ENCODE measurements at places on chromosomes 6 and 20.
A peak's percentile ranks its signal among the peaks of the same experiment; 100 is the strongest.

- DNase-seq, result no peak
Observed at GRCh38 chr6:92893741-92894140, 525.6 kb downstream of the EPHA7 start.

- DNase-seq, result no peak
Observed at GRCh38 chr6:16292942-16293341, 54.6 kb downstream of the GMPR start.

GRCh38 chr6:166313255-166314070, 5.3 kb upstream of the PRR18 start:
- no peak for DNase-seq

DNA sequence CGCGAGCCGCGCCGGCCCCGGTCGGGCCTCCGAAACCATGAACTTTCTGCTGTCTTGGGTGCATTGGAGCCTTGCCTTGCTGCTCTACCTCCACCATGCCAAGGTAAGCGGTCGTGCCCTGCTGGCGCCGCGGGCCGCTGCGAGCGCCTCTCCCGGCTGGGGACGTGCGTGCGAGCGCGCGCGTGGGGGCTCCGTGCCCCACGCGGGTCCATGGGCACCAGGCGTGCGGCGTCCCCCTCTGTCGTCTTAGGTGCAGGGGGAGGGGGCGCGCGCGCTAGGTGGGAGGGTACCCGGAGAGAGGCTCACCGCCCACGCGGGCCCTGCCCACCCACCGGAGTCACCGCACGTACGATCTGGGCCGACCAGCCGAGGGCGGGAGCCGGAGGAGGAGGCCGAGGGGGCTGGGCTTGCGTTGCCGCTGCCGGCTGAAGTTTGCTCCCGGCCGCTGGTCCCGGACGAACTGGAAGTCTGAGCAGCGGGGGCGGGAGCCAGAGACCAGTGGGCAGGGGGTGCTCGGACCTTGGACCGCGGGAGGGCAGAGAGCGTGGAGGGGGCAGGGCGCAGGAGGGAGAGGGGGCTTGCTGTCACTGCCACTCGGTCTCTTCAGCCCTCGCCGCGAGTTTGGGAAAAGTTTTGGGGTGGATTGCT, 1.3 kb downstream of the VEGFA start:
- DNase-seq, result no peak

DNA sequence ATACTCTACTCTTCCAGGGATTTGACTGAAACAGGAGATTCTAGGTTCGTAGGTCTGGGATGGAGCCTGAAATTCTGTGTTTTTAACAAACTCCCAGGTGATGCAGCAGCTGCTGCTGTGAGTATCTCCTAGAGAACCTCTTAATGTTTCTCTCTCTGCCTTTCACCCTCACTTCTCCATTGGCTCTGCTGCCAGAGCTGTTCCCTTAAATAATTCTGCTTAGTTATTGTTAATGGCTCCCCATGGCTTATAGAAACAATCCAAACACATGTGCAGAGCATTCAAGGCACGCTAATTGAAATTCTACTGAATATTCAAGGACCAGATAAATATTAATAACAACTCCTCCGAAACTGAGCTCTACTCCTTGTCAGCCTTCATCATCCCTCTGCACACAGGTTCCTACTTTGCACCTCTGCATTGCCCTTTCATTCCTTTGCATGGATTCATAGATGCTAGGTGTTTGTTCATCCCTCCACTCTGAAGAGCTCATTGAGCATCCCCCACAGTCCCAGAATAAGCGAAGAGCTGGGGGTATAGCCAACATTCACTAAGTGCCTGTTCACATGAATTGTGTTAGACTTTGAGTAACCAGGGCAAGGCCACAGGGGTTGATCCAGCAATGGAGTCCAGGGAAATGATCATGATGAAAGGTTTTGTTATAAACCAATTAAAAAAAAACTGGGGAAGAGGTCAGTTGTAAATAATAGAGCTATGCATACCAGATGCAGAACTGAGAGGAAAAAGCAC, 488.4 kb upstream of the JAG1 start:
- no peak for DNase-seq

DNA sequence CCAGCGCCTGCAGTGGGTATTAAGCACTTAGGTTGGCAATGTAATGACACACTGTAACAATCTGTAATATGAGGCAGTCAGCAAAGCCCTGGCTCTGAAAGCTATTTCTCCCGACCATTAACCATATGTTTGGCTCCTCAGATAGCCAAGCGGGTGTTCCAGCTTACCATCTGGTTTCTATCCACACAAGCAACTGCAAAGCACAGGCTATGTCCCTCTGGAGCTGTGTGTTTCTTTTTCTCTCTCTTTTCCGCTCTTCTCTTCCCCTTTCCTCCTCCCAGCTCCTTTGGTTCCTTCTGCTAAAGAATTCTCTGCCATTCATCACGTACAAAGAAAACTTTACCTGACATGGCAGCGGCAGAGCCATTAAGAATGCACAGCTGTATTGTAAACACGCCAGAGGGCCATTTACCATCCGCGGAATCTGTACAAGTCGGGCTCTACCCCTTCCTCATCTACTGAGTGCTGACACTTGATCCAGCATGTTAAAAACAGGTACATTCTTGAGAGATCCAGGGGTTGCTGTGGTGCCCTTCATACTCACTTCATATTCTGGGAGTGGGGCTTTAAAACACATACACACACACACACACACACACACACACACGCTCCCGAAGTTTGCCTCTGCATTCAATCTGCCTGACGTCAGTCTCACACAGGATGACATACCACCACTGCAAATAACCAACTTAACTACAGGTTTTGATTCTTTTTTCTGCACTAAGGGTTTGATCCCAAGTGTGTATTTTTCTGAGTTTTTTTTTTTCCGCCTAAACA, 77.2 kb downstream of the BACH2 start:
- peak; percentile 10 for DNase-seq

GRCh38 chr6:105892577-105893262, 193.4 kb upstream of the PRDM1 start:
- no peak for DNase-seq

DNA sequence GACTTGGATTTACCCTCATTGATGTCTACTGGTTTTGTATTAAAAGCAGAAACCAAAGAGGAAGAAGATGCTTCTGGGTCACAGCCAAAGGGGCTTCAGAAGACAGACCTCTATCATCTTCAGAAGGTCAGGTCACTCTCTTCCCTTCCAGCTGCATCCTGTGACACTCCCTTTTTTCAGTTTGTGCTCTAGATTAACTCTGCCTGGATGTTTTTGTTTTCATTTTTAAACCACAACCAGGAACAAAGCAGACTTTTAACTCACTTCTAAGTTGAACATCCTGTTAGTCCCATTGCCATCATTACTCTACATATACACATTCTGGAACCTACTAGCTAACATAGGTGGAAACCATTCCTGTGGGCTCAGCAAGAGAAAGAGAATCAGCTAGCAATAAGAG, 45.2 kb downstream of the AKIRIN2 start:
- no peak for DNase-seq

DNA sequence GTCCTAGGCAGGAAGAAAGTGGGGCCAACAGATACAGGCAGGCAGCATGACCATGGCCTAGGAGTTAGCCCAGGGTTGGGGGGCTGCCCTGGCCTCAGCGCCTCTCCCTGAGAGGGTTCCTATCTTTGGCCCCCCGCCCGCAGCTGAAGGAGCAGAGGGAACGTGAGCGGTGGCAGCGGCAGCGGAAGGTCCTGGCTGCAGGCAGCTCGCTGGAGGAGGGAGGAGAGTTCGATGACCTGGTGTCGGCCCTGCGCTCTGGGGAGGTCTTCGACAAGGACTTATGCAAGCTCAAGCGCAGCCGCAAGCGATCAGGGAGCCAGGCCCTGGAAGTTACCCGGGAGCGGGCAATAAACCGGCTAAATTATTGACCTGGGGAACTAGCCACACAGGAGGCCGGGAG, 32.6 kb downstream of the MOCS1 start:
- DNase-seq, result no peak

GRCh38 chr6:1757131-1757530, 147.4 kb downstream of the FOXC1 start:
- no peak for DNase-seq

- peak; percentile 23 for DNase-seq
Observed at GRCh38 chr20:57282670-57283361, 16.4 kb upstream of the BMP7 start.

DNA sequence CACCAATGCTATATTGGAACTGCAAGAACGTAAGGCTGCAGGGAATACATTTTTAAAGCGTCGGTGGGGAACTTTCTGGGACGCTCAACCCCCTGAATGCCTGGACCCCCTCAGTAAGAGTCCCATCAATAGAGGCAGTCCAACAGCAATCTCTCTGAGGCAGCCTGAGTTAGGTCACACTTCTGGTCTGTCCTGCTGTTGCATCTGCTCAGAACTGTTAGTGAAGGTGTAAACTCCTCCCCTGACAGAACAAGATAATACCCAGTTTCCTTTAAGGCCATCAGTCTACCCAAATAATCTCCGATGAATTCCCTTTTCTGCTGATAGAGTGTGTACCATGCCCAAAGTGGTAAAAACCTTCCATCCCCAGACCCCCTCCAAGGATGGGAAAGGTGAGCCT, 1.1 kb upstream of the RNGTT start:
- DNase-seq, result no peak

- DNase-seq, result no peak
Observed at GRCh38 chr6:117465691-117466090, 16.8 kb upstream of the DCBLD1 start.

DNA sequence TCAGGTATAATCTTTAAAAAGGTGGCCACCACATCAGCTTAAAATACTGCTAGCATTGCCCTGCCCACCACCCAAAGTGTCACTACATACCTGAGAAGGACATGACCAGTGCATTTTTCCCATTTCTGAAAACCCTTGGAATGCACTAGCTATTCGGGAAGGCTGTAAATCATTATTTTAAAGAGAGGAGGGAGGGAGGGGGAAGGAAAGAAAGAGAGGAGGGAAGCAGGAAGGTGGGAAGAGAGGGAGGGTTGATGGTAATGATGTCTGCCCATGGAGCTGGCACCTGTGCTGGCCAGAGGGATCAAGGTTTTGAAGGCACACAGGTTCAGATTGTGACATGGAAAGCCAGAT, 32.4 kb downstream of the VAPB start:
- no peak for DNase-seq

- DNase-seq, result no peak
Observed at GRCh38 chr6:116102873-116103272, 2.2 kb downstream of the NT5DC1 start.

DNA sequence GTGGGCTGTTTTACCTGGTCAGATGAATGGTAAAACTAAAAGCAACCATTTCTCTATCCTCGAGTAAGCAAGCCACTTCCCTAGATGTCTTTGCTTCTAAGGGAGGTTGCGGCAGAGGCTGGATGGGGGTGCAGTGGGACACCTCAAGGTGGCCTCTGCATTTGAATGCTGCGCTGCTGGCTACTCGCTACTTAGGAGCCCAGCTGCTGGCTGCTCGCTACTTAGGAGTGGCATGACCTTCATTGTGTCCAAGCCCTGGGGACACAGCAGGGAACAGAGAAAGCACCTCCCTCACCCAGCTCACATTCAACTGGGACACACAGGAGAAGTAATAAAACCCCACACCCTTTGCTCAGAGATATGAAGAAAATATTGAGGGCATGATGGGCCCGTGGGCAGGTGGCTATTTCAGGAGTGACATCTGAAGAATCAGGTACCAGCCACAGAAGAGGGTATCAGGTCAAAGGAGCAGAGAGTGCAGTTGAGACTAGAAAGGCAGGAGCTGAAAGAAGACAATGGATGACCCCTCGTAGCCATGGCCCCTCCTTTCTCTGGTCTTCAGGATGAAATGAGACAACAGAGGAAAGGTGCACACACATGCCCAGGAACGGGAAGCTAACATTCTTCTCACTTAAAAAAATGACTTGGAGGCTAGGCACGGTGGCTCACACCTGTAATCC, 149.4 kb downstream of the ZMYND8 start:
- DNase-seq, result no peak

GRCh38 chr6:43768983-43769525, 957 bp upstream of the VEGFA start:
- DNase-seq, result peak; percentile 48

DNA sequence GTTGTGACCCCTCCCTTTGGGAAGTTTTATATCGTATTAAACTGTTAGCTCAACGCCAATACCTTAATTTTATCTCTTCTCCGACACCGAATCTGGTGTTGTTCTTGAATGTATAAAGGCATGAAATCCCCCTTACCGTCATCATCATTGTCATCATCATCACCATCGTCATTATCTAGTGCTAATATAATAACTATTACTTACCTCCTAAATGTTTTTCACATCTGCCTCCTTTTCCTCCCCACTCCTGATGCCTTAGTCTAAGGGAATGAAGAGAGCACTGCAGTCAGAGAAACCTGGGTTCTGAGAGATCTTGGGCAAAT, 677 bp upstream of the ZBTB24 start:
- DNase-seq, result no peak

DNA sequence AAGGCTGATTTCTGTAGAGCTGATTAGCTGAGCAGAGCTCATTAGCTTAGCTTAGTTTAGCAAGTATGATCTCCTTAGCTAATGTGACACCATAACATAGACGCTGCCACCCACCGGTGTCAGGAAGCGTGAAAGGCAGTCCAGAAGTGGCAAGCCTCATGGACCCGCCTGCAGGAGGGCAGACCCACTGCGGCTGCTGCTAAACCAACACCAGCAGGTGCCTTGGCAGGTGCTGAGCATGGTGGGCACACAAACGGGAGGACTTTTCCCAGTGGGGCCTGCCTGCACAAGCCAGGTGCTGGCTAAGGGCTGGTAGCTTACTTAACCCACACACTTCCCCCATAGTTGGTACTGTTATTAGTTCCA, 22.7 kb downstream of the ZDHHC14 start:
- no peak for DNase-seq

DNA sequence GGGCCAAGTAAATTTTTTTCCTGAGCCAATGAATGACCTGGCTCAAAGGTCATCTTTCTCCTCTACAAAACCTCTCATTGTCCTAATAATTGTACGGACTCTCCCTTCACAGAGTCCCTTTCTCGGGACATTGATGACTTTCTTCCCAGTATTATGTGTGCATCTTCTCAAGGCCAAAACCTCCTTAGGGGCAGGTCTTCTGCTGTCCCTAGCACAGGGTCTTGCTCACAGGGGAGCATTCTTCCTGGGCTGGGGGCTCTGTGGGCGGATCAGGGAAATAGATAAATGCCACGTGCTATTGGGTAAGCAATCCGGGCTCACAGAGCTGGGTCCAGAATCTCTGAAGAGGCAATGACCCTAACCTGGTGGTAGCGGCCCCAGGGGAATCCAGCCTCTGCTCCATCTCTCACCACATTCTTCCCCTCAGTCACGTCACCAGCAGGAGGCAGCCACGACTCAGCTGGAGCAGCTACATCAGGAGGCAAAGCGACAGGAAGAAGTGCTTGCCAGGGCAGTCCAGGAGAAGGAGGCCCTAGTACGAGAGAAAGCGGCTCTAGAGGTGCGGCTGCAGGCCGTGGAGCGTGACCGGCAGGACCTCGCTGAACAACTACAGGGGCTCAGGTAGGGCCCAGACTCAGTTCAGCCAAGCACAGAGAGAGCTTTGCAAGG, 23.5 kb downstream of the CEP250 start:
- no peak for DNase-seq

GRCh38 chr6:42448927-42449659, 2.6 kb downstream of the TRERF1 start:
- no peak for DNase-seq

- no peak for DNase-seq
Observed at GRCh38 chr20:1513801-1514200, 22.6 kb upstream of the SIRPB2 start.

- no peak for DNase-seq
Observed at GRCh38 chr6:120622127-120622631, 712.1 kb downstream of the TBC1D32 start.

Measured in C1 segment of cervical spinal cord (tissue), 14 donors.